Fibroblast of upper back skin (primary cell): ENCODE measurements at places on chromosomes 12 and 14.

DNA sequence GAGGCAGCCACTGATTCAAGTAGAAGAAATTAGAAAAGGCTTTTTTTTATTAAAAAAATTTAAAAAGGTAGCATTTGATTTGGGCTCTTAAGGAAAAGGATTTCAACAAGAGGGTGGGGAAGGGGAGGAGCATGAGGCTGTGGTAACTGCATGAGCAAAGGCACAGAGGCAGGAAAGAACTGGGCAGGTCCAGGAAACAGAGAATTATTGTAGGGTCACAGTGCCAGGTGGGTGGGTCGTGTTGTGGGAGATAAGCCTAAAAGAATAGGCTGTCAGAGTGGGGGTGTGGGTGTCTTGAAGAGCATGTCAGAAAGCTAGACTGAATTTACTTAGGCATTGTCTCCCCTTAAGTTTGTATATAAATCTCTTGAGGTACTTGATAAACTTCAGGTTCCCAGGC lies 7.8 kb downstream of the LIMA1 start:
- no peak for DNase-seq

- peak; percentile 95 for DNase-seq
These were observed 40.9 kb upstream of the SMUG1 start for GRCh38 chr12:54229624-54230212.

DNA sequence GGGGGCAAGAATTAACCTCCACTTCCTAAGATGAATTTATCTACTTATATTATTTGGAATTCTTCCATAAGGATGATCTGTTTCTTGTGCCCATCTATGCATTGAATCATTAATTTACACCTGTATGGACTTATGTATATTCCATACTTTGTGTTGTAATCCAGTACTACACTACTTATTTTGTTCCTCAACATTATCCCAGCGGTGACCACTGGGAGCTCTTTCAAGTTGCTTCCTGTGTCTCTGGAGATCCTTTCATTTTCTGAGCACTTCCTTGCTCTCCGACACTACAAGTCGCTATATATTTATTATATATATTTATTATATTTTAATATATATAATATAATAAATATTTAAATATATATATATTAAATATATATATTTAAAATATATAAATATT lies 54.9 kb upstream of the SCN8A start:
- peak; percentile 13 for DNase-seq

GRCh38 chr12:96193725-96194575 lies at the start of gene ELK3:
Gene ELK3 (plus strand): TSS chr12:96194375.
- peak; percentile 78 for DNase-seq

GRCh38 chr12:56836800-56837663 lies 73.9 kb downstream of the HSD17B6 start:
- DNase-seq: peak; percentile 83
